HuH-7 (cell line): ENCODE measurements at places on chromosomes 5 and 9.

GRCh38 chr9:127473501-127473900 is 22.2 kb downstream of the LRSAM1 start:
- no peak for DNase-seq

GRCh38 chr9:100160021-100160420 is 61.0 kb downstream of the INVS start:
- DNase-seq: no peak

DNA sequence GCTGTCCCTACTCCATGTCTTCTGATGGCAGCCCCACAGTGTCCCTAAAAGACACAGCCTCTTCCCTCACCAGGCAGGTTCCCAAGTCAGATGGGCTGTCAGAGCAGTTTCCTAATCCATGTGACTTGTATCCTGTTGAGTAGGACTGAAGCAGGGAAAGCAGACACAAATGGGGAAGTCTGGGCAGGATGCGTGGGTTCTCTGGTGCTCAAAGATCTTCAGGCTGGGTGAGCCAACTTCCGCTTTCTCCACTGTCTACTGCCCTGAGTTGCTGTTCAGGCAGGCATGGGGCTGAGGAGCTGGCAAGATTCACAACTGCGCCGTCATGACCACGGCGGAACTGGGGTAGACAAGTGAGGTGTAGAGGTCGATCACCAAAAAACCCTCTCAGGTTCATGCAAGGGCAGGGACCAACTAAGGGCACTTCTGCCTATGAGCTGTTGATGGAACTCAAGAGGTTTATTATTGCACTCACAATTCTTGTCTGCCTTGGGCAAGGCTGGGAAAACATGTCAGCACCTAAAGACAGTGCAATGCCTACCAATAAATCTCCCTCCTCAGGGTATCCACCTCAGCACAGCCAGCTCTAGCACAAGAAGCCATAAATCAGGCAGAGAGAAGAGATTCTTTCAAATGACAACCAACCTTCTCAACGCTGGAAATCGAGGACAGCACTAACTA is 83.4 kb downstream of the RAPGEF1 start:
- DNase-seq: no peak

DNA sequence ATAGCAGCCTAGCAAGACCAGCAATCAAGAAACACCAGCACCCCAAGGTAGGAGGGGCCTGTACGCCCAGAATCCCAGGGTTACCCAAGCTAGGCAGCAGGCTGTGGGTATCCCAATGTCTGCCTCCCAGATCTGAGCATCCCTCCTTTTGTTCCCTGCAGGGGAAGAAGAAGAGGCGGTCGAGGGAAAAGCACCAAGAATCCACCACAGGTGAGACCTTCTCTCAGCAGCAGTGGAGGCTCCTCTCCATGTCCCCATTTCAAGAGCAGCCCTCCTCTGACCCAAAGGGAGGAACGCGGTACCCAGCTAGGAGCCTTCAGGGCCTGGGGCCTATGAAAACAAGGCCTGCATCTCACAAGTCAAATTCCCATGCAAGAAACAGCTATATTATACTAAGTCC is 28.9 kb downstream of the TCF7 start:
- no peak for DNase-seq

DNA sequence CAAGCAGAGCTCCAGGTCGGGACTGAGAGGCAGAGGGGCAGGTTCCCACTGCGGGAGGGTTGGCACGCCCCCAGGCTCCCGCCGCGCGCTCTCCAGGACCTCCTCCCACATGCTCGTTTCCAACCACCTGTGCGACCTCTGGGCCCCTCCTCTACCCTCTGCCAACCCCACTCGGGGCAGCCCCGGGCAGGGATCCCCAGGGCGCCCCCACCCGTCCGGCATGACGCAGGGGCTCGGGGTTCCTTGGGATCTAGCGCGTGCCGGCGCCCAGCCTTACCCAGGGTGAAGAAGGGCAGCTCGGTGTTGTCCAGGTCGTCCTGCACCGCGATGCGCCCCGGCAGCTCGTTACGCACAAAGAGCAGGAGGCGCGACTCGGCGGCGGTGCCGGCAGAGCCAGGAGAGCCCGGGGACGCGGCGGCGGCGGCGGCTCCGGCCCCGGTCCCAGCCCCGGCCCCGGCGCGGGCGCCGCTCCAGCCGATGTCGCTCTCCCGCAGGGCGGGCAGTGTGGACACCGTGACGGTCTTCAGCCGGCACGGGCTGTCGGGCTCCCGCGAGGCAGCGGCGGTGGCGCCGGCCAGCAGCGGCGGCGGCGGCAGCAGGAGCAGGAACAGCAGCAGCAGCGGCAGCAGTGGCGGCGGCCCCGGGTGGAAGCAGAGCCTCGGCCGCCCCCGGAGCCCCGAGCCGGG is 494 bp downstream of the ASTN2 start:
- peak; percentile 53 for DNase-seq

GRCh38 chr9:114653556-114654159 is 3.9 kb downstream of the TEX53 start:
- DNase-seq: peak; percentile 61
